ENCODE measurements at places on chromosomes 16 and 17.
A peak's percentile ranks its signal among the peaks of the same experiment; 100 is the strongest.

GRCh38 chr16:86410081-86410480 is 100.2 kb upstream of the FOXF1 start:
- no peak for DNase-seq

DNA sequence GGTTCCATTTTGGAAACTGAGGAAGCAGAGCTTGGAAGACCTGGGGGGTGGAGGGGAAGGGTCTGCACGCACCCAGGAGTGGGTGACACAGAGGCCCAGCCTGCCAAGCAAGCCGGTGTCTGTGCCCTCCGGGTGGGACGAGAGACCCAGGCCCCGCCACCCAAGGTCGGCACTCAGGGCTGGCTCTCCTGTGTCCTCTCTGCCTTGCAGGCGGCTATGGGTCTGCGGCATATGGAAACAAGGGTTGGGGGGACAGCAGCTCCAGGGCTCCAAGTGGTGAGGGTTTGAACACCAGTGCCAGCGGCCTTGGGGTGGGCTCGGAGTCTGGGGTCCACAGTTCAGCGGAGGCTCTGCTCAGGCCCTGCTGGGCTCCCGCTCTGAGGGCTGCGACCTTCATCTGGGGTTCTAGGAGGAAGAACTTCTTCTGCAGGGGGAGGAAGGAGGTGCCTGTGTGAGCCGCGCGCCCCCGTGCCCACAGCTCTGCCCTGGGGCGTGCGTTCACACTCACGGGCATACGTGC is 4.6 kb upstream of the CD7 start:
- no peak for DNase-seq

GRCh38 chr17:48294020-48294805 is 135.8 kb downstream of the SKAP1 start:
- DNase-seq = no peak

- DNase-seq = no peak
Measured at GRCh38 chr16:51184702-51185433, 33.8 kb upstream of the SALL1 start.

DNA sequence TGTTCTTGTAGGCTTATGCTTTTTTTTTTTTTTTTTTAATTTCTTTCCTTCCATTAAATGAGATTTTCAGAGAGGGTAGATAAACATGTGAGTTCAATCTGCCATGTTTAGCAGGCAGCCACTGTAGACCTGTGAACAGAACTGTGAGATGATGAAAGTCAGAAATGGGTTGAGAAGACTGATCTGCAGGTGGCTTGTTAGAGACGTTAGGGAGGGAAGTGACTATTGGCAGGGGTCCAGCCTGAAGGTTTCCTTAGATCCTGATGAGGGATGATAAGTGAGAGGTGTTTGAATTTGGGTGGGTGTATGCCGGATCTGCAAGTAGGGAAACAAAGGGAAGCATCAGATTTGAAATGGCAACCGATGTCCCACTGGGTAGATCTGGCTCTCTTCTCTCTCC is 157.8 kb downstream of the HS3ST3B1 start:
- no peak for DNase-seq

DNA sequence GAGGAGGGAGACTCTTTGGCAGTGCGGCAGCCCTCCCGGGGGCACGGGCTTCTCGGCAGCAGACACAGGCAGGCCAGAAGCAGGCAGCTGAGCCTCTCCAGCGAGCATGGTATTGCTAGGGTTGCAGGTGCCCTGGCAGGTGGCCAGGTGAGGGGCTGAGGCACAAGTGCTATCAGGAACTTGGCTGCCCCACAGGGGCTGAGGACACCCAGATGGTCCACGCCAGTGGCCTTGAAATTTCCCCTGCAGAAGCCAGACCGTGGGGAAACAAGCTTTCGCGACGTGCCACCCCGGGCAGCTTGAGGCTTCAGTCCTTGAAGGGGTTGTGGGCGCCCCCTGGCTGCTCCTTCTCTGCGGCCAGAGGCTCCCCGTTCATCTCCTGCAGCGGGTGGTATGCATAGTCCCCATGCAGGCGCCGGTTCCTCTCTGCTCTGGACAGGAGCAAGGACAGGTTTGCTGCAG is 8.5 kb downstream of the NAGPA start:
- no peak for DNase-seq

DNA sequence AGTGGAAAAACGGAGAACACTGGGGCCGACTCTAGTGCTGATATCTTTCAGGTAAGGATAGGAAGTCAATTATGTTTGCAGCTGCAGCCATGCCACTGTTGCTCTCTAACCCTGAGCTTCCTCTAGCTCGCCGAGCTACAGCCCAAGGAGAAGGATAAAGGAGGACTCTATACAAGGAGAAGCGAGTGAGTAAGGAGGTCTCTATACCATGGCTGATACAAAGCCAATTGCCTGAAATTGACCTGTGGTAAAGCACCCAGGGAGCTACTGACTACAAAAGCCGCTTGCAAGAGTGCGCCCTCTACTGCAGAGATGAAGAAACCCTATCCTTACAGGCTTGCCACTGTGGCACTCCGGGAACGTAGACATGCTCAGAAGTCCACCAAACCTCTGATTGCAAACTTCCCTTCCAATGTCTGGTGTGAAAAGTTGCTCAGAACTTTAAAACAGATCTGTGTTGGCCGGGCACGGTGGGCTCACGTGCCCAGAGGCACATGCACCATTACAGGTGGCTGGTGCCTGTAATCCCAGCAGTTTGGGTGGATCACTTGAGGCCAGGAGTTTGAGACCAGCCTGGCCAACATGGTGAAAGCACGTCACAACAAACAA is 10.8 kb upstream of the SLC46A1 start:
- DNase-seq = peak; percentile 52

- DNase-seq = peak; percentile 65
Measured at GRCh38 chr17:82317394-82318168, at the start of gene CD7. CD7 (minus strand) TSS chr17:82317608; CDS start chr17:82317495, 113 bp downstream.

All from activated T-cell treated with anti-CD3 and anti-CD28 coated beads for 24 hours (primary cell).